Activated CD4-positive, alpha-beta T cell treated with anti-CD3 and anti-CD28 coated beads for 36 hours (primary cell): ENCODE measurements at places on chromosomes 2 and 18.

DNA sequence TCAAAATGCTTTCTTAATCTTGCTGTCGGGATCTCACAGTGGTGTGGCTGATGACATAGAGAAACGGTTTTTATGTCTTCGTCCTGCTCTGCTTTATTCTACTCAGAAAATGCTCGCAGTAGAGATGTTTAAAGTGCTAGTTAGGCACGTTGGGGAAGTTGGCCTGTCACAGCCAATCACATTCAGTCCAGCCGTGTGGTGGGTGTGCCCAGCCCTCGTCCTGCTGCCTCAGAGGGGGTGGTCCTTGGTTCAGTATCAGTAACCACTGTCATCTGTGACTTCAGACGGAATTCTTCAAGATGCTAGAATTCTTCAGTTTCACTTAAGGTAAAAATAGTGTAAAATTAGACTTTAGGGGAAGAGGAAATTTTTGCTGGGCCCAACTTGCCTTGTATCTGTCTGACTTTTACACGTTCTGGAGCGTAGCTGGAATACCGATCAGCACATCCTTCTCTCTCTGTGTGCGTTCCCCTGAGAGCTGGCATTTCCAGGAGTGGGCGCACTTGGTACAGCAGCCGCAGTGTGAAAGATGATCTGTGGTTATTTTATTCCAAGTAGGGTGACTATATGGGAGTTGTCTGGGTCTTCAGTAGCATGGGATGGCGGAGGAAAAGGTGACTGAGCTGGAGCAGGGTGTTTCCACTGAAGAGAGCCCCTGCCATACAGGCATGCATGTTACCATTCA is 18.5 kb downstream of the TRAF3IP1 start:
- H3K27me3 ChIP-seq: no peaks in the 10 kb centered on the region
- H3K4me1 ChIP-seq: peaks cover 2% of the 10 kb centered on the region
- no peak overlapping the region for H3K4me3 ChIP-seq
- peaks cover 1% of the 10 kb centered on the region for H3K36me3 ChIP-seq

DNA sequence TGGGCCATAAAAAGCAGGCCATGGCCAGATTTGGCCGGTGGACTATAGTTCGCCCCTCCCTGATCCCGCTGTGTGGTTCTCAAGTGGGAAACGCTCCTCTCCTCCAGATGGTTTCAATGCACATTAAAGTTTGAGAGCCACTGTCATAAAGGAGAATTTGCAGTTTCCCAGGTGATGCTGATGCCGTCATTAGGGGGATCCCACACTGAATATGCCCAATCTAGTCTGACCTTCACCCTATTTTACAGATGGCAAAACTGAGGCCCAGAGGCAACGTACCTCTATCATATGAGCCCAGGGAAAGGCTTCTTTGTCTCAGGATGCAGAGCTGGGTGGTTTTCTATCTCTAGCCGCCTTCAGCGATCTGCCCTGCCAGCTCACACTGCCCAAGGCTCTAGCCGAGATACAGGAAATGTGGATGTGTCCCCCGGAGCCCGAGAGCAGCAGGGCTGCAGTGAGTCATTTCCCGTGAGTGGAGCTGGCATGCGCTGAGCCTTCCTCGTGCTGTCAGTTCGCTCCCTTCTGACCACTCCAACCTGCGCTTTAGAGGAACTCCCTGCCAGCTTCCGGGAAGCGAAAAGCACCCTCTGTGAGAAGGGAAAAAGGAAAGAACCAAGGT is 116.2 kb downstream of the SMAD7 start:
- peak overlapping the region; percentile 73 for H3K4me3 ChIP-seq
- peaks cover 73% of the 10 kb centered on the region for H3K4me1 ChIP-seq
- DNase-seq: peak; percentile 87
- H3K27me3 ChIP-seq: no peaks in the 10 kb centered on the region
- H3K36me3 ChIP-seq: no peaks in the 10 kb centered on the region

DNA sequence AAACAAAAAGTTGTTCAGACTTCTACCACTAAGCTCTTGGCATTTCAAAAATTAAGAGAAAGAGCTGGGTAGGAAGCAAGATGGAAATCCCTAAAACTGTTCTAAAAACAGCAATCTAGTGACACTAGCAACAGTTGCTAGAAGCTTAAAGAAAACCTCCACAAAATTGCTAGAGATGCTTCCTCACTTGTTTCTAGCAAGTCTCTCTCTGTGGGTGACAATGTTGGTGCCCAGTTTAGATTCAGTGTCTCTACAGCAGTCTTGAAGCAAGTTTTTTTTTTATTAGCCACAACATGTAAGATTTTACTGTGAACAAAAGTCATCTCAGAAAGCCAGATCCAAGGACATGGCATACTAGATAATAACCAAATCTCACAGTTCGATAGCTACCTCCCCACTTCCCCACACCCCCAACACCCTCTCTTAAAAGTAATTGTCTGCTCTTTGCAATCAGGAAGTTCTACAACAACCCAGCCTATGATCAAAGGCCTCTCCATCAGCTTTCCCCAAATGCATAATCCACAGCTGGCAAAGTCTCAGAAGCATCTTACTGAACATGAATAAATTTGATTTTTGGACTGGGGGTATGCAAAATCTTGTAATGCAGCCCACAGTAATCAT is 70.0 kb downstream of the ANKRD44 start:
- H3K4me1 ChIP-seq: peaks cover 84% of the 10 kb centered on the region
- H3K36me3 ChIP-seq: peaks cover 17% of the 10 kb centered on the region
- no peaks in the 10 kb centered on the region for H3K27me3 ChIP-seq
- no peak for DNase-seq
- H3K27ac ChIP-seq: peak overlapping the region; percentile 94

GRCh38 chr2:29463181-29463900 is 348.1 kb downstream of the CLIP4 start:
- peaks cover 18% of the 10 kb centered on the region for H3K27me3 ChIP-seq
- H3K4me3 ChIP-seq: no peak overlapping the region
- H3K4me1 ChIP-seq: no peaks in the 10 kb centered on the region
- no peak for DNase-seq
- H3K36me3 ChIP-seq: no peaks in the 10 kb centered on the region

GRCh38 chr2:230732914-230733401 is 20.3 kb downstream of the CAB39 start:
- H3K4me1 ChIP-seq: peaks cover 77% of the 10 kb centered on the region
- no peak overlapping the region for H3K27ac ChIP-seq
- DNase-seq: no peak
